ENCODE measurements at places on chromosomes 11 and 22.

- no peak for DNase-seq
Measured at GRCh38 chr11:111592491-111592890, 9.8 kb upstream of the SIK2 start.

DNA sequence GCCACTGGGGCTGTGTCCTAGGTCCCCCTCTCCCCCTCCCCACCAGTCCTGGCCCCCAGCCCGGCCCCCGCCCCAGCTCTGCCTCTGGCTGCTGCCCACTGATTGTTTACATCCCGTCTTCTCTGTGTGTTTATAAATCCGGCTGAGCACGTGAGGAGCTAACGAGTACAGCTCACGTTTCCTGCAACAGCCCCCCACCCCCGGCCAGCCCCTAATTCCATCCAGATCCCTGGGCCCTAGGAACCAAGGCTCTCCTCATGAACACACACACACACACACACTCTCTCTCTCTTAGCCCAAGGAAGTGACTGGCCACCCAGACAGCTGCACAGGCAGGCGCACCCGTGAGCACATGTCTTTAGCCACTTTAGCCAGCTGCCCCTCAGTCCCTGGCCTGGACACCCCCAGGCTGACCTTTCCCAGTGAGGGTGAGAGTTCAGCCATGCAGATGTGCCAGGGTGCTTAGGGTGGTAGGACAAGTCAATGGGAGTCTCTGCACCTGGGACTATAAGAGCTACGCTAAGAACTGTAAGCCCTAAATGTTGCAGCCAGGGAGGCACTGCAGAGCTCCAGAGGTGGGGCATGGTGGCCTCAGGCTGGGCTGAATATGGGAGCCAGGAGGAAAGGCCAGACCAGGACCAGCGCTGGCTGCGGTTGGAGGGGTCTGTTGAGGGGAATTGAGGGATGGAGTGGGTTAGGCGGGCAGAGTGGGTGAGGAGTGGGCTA is 2.9 kb downstream of the CLCF1 start:
- DNase-seq = no peak

GRCh38 chr11:4514196-4514595 is 30.8 kb upstream of the OR52M1 start:
- DNase-seq = no peak

DNA sequence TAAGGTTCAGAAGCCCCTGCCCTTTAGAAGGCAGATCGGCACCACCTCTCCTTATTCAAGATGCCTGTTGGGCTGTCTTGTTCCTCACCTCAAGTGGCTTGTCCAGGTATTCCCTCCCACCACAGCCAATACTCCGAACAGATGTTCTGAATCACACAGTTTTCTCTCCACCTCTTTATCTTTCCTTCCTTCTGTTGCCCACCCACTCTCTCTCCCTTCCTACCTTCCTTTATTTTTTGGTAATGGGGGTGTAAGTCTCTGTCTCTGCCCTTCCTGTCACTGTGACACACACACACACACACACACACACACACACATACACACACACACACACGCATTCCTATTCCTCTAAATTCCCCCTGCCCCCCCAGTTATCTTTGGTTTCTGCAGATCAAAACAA is 8.4 kb downstream of the BEST1 start:
- no peak for DNase-seq

- no peak for DNase-seq
Measured at GRCh38 chr11:76225122-76225611, 18.9 kb upstream of the WNT11 start.

GRCh38 chr11:22878604-22879003 is 18.3 kb upstream of the CCDC179 start:
- no peak for DNase-seq

DNA sequence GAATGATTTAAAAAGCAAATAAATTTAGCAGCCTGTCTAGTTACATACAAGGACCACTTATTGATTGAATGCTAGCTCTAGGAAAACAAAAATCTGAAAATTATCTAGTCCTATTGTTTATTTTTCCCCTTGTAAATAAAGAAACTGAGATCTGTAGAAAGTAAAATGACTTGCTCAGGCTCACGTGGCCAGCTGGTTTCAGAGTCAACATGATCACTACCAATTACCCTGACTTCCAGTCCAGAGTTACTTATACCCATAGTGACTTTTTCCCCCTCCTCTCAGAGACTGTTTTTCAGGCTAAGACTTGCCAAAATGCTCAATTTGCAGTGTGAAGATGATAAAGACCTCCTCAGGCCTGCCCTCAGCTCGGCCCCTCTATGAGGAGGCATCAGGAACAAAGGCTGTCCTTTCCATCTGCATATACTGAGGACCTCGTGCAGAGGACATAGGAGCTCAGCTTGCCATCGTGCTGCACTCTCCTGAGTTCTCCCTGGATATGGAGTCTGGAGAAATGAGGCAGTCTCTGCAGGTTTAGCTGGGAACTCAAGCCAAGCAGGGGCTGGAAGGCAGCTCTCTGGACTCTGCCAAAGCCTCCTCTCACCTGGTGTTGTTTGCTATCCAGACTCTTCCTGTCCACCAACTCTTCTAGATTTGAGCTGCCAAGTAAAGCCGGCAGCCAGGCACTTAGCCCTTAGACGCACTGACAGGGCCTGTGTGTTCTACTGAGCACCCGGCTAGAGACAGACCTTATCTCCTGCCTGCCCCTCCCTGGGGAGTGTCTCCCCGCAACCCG is 883.3 kb downstream of the NTM start:
- no peak for DNase-seq

DNA sequence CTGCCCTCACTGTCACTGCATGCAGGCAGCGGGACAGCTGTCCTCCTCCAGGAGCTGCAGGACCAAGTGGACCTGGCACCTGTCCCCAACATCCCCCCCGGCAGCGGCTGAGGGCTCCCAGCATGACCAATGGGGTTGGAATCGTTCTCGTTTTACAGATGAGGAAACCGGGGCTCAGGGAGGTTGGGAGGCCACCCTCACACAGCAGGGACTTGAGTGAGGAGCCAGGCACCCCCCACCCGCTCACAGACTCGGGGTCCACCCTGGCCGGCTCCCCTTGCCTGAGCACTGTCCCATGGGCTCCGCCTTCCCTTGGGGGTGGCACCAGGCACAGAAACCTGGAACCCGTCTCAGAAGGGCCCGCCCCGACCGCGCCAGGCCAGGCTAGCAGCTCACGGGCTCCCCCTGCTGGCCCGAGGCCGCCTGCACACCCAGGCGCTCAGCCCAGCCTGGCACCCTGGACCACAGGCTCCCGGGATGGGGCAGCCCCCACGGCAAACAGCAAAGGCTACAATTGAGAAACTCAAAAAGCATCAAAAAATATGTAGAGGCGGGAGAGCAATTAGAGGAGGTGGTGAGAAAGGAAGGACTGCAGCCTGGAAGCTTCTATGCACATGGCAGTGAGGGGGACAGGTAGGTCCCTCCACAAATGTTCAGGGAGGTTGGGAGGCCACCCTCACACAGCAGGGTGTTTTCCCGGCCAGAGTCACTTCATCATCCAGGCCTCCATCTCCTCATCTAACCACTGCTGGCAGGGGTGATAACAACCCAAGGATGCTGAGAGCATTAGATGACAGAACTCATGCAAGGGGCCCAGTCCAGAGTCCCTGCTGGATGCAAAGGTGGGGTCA is 12.8 kb downstream of the MACROD1 start:
- DNase-seq = peak; percentile 76

- DNase-seq = no peak
Measured at GRCh38 chr11:129933891-129934290, 38.5 kb upstream of the NFRKB start.

DNA sequence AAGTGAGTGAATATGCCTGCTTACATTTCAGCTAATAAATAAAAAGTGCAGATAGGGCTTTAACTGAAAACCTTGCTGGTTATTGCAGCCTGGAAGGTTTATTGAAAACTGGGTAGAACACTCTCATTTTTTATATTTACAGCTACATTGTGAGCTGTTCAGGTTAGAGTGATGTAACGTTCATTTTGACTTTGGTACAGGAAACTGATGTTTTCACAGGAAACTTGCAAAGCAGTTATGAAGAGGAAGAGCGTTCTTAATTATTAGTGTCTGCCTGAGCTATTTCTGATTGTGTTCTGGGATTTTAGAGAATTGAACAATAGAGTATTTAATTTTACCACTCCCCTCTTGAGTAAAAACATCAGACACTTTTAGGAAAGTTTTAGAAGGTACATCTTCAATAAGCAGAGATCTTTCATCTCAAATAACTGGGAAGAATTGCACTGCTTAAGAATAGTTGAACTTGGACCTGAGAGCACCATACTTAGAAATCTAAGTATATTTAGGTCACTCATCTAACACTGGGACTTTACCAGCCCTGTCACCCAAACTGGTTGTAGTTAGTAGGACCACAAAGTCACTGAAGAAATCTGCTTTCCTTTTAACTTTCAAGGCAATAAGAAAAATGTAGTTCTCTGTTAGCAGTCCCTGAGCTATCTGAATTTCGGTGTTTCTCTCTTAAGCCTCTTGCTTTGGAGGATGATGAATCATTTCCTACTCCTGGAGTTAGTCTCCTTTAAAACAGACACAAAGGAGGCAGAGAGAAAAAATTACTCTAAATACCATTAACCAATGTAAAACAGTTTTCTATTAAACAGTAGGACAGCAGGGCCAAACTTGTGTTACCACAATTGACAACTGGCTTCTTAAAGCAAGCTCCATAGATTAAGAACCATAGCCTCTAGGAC is 128.6 kb upstream of the DDI1 start:
- no peak for DNase-seq

DNA sequence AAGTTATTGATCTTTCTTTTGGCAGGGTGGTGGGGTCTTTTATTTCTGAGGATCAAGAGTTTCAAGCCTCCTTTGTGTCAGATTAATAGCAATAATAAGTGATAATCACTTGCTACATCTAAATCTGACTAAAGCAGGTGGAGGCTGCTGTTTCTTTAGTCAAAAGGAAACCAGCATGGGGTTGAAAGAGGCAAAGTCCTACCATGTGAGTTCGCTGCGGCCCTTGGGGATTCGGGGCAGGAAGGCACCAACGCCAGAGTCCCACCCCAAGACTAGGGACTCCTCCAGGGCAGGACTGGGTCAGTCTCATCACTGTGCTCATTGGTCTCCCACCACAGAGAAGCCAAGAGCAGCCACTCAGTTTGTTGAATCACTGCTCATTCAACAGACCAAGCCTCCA is 73.0 kb downstream of the TENM4 start:
- no peak for DNase-seq

DNA sequence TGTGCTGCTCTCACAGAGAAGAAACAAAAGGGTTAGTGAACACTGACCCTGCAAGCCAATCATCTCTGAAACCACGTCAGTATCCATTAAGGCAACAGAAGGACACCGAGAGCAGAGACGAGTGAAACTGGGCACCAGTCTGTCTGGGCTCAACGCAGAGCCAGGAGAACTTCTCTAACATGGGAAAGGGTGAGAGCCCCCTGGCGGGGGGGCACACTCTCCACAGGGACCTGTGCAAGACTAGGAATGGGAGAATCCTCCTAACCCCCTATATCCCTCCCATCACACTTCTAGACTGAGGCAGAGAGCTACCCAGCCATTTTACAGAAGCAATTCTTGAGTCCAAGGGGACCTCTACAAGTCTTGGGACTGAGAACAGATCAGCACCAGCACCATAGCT is 285.8 kb downstream of the SOX6 start:
- no peak for DNase-seq

GRCh38 chr11:35138606-35138942 is 397 bp upstream of the CD44 start:
- no peak for DNase-seq
